ENCODE measurements at places on chromosomes 6 and 20. TPM values are rescaled to one million over a fixed set of nuclear protein-coding genes. Genes with fewer than 3 reads are reported as not detected.

DDAH2 gene
- total RNA-seq, result 139 TPM

DSP gene
- 249 TPM for total RNA-seq

CBLN4 gene
- not detected for total RNA-seq

ACOT8 gene
- total RNA-seq, result 47.9 TPM

SAMD3 gene
- total RNA-seq, result 2.0 TPM

POPDC3 gene
- total RNA-seq, result not detected

GPLD1 gene
- total RNA-seq, result 0.98 TPM

- DNase-seq, result no peak
These were observed 9.1 kb upstream of the TAGAP start for GRCh38 chr6:159053781-159054398.

GRCh38 chr20:46134716-46135115 is 16.6 kb downstream of the CD40 start:
- no peak for DNase-seq

DNA sequence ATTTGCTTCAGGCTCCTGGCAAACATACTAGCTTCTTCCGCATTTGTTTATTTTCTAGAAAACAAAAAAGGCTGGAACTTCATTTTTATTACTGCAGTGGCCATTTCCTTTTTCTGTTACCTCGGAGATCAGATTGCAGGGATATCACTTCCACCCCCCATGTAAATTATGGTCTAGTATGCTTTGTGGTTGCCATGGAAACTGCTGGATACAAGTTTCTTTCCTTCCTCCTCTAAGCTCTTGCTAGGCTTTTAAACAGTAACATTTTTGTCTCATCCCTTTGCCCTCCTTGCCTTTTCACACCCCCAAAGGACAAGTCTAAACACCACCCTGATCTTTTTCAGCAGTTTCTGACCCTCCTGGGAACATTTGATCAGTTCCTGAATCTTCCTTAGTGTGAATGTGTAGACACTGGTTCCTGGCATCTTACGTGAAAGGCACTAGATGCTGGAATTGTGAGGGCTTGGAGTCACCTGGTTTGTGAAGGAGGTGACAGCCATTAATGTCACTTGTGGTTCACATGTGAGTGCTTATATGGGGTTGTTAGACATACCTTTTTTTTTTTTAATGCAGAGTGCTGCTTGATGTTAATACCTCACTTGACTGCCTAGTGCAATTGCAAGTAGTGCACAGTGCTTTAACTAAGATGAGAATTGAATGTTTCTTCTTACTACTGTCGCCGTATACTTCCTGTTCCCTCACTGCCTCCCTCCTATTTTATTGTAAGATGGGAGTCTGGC is 181.6 kb downstream of the JARID2 start:
- DNase-seq, result no peak

DNA sequence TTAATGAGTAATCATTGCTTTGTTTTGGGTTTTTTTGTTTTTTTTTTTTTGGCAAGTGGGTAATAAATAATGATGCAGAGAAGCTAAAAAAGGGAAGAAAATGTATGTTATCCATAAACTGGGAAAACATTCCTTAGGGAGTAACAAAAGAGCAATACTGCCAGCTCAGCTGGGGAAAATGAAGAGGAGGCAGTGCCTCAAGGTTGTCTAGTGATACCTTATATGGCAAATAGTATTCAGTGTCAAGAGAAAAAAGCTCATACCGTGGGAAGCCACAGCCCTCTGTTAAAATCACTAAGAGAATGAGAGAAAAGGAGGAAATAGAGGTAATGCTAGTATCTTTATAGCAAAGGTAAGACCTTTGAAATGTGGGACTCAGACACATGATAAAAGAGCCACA is 47.1 kb upstream of the SMLR1 start:
- no peak for DNase-seq

DNA sequence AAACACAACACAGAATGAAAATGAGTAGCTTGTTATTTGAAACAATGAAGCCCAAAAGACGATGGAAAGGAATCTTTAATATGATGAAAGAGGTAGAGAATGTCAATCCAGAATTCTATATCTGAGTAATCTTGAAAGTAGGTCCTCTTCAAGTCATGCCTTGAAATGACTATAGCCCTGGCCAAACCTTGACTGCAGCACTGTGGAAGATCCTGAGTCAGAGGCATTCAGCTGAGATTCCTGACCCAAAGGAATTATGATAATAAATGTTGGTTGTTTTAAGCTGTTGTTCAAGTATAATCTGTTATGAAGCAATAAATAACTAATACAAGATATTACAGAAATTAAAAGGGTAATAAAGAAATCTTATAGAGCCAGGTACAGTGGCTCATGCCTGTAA is 64.8 kb downstream of the IBTK start:
- DNase-seq, result no peak

GRCh38 chr20:11155156-11155756 is 481.5 kb upstream of the JAG1 start:
- DNase-seq, result no peak

DNA sequence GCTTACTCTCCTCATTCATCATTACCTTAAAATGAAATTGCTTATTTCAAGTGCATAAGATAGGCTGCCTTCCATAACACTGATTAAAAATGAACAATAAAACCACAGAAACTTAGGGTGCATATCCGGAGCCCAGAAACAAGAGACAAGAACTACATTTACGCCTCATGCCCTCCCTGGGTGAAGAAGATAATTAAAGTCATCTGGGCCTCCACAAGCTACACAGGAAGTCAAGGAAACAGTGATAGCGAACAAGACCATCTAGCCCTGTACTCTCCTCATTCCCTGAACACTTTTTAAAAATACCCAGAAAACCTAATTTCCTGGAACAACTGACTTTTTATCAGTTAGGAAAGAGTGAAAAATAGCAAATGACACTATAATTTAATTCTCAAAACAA is 6.3 kb downstream of the SOD2 start:
- no peak for DNase-seq

- DNase-seq, result no peak
These were observed 32.3 kb upstream of the TRDN start for GRCh38 chr6:123668965-123669591.

DNA sequence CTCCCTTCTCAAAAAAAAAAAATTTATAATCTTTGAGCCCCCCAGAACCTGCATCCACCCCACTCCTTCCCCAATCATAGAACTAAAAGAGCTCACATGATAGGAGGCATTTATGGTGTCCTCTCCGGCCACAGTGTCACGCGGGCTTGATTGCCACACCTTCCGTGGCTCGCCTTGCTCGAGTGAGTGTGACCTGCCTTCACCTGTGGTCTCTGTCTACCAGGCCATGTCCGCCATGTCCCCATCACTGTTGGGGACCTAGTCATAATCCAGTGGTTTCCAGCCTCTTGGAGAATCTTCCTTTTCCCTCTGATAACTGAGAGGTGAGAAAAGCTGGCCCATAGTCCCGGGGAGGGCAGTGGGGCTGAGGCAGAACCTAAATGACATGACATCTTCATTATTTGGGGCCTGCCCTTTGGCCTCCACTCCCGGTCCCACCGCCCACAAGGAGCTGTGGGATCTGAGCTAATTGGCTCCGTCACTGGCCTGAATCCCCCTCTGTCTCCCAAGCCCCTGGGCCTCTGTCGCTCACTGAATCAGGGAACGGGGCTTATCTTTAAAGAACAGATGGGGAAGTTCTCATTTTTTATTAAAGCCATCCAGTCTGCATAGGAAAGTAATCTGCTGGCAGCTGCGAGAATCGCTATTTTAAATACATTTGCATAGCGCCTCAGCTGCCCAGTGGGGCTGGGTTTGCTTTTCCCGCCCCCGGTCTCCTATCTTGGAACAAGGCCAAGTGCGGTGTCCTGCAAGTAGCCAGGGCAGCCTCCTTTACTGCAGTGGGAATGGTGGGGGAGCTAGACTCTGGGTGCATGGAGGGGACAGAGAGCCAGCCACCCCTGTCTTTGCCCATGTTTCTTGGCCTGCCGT is 197.6 kb upstream of the PMEPA1 start:
- no peak for DNase-seq

- no peak for DNase-seq
These were observed 162.6 kb upstream of the TOP1 start for GRCh38 chr20:40866056-40866455.

GRCh38 chr20:41650231-41650948 is 32.2 kb upstream of the CHD6 start:
- DNase-seq, result peak; percentile 36

- DNase-seq, result no peak
These were observed 2.5 kb upstream of the C4A start for GRCh38 chr6:31979238-31979898.

- no peak for DNase-seq
These were observed 124.3 kb downstream of the SCML4 start for GRCh38 chr6:107699697-107700325.

DNA sequence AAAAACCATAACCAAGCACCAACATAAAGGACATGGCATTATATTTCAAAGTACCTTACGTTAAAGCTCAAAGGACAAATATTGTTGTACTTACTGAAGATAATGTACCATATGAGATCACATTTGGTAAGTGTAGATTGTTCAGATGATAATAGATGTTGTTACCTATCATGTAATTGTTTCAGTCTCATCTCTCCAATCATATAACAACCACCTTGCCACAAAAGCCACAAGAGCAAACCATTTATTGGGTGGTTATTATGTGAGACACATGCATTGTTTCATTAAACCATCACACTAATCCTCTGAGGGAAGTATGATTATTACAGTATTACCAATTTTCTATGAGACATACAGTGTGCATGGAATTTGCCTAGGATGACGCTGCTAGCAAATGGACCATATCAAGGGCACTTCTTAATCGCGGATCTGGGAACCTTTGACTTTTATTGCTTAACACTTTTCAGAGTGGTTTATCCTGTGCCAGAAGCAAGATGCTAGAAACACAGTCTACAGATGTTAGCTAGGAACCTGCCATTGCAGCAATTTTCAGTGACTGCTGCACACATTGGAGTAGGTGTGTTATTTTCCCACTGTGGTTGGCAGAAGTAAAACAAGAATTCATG is 149.8 kb upstream of the AKIRIN2 start:
- no peak for DNase-seq

GRCh38 chr6:166533205-166533824 is 53.2 kb downstream of the RAMACL start:
- peak; percentile 49 for DNase-seq

DNA sequence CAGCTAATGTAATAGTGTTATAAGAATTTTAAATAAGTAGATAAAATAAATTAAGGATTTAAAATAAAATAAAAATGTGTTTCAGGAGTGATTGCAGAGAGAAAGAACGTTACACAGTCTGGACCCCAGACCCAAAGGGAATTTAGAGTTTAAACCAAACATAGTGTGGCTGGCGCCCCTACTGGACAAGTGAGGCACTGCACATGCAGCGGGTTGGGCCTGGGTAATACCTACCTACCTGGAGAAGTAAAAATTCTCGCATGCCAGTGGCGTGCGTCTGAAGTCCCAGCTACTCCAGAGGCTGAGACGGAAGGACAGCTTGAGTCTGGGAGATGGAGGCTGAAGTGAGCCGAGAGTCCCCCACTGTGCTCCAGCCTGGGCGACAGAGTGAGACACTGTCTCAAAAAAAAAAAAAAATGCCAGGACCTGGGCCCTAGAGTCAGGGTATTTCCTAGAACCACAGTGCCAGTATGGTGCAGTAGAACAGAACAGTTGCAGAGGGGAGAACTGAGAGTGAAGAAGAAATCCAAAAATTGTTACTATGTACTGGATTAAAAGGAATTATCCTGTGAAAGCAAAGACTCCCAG is 71.4 kb upstream of the TCF21 start:
- peak; percentile 29 for DNase-seq
